ENCODE measurements at places on chromosomes 12 and 14.

- no peak for DNase-seq
Measured at GRCh38 chr14:58055497-58056010, 96.5 kb downstream of the ARMH4 start.

DNA sequence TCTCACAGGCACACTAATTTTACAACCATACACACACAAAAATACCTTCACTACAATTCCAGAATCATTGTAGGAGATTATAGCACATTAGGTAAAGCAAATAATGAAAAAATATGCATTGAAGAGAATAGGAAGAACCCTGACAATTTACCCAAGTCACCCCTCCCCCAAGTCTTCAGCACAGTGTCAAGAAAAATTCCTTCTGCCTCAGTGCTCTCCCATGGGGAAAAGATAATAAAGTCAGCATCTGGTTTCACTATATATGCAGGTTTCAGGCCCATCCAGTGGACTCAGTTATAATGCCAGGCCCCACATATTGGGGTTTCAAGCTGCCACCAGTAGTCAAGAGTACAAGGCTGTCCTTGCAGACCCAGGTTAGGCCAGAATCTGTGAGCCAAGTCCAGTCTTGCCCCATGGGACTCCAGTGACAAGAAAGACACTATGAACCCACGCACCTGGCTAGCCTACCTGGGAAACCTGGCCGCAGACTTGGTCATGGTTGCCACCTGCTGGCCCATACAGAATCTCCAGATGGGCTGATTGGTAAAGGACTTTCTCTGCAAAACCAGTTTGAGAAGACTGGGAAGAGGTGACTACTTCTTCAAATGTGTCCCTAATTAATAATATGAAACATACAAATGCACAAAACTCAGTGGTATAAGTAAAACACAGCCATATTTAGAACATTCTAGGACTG, 398.6 kb upstream of the FLRT2 start:
- DNase-seq: peak; percentile 26

- DNase-seq: no peak
Measured at GRCh38 chr12:43098766-43099550, 453.0 kb downstream of the ADAMTS20 start.

DNA sequence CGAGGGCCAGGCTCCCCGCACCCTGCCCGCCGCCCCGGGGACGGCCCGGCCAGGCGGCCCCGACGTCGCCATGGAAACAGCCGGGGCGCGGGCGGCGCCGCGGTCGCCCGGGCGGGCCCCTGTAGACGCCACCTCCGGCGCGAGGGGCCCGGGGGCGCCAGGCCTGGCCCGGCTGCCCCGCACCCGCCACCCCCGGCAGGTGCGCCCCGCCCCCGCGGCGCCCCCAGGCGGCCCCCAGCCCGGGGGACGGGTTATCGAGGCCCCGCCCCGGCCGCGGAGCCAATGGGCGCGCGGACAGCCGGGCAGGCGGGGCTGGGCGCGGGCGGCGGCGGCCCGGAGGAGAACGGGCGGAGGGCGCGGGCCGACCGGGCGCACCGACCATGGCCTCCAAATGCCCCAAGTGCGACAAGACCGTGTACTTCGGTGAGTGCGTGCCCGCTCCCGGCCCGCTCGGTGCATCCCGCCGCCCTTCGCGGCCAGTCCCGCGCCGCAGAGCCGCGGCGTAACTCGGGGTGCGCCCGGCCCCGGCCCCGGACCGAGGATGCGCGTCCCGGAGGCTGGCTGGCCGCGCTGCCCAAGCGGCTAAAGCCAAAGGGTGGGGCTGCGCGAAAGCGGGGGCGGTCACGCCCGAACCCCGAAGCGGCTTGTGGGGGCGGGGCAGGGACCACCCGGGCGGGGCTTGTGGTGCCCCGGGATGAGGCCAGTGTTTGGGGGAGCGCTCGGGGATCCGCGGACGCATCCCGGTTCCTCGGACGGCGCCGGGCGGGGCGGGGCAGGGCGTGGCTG, at the start of gene CRIP2:
Gene CRIP2, plus strand, starts transcription at position 339 of the 786 bp plus-strand sequence. Its CDS starts 42 bp downstream, at position 381.
- peak; percentile 56 for DNase-seq

GRCh38 chr14:91228112-91229004, 16.1 kb downstream of the GPR68 start:
- DNase-seq: no peak

DNA sequence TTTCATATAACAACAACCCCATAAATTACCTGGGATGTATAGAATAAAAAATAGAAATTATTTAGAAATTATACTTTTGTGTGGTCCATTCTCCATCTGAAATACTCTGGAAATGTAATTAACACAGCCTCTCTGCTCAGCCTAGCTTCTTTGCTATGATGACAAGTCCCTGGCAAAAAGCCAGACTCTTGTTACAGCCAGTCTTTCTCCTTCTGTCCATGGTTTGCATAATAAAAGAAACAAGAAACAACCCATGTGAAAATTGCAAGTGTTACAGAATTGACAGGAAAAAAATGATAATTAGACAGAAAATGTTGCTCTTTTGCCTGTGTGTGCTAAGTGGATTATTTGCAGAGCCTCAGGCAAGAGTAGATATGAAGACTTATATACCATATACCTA, 61.3 kb downstream of the C12orf50 start:
- no peak for DNase-seq

DNA sequence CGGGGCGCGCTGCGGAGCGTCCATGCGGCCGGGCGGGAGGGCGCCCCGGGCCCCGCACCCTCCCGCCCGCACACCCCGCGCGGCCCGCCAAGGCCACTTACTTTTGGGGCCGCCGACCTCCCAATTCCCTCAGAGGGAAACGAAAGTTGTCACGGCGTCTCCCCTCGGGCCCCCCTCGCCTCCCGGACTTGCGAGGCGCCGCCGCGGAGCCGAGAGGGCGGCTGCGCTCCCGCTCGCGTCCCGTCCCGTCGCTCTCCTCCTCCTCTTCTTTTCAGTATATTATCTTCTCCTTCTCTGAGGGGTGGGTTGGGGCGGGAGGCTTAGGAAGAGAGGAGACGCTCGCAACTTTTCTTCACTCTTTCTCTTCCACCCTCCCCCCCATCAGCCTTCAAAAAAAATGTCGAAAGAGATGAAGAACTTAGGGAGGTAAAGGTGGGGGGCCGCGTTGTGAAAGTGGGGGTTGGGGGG, 613 bp downstream of the DUSP16 start:
- no peak for DNase-seq

DNA sequence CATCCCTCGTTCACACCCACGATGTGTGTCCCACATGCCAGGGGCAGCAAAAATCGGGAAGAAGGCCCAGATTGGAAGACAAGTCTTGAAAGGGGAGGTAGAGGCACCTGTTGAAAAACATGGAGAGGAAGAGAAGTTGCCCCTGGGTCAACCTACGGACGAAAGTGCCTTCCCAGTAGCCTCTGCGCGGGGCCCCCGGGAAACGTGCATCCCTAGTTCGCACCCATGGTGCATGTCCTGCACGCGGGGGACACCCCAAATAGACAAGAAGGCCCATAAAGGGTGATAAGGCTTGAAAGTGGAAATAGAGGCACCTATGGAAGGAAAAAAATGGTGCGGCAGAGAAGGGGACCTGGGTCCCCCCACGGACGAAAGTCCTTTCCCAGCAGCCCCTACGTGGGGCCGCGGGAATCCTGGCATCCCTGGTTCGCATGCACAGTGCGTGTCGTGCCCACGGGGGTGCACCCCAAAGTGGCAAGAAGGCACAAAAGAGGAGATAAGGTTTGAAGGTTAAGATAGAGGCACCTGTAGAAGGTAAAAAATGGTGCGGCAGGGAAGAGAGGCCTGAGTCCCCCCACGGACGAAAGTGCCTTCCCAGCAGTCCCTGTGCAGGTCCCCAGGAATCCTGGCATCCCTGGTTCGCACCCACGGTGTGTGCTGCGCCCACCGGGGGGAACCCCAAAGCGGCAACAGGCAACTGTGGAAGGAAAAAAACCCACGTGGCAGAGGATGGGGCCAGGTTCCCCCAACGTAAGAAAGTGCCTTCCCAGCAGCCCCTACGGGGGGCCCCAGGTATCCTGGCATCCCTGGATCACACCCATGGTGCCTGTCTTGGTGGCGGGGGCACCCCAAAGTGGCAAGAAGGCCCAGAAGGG, 278.3 kb downstream of the ALG10 start:
- no peak for DNase-seq

DNA sequence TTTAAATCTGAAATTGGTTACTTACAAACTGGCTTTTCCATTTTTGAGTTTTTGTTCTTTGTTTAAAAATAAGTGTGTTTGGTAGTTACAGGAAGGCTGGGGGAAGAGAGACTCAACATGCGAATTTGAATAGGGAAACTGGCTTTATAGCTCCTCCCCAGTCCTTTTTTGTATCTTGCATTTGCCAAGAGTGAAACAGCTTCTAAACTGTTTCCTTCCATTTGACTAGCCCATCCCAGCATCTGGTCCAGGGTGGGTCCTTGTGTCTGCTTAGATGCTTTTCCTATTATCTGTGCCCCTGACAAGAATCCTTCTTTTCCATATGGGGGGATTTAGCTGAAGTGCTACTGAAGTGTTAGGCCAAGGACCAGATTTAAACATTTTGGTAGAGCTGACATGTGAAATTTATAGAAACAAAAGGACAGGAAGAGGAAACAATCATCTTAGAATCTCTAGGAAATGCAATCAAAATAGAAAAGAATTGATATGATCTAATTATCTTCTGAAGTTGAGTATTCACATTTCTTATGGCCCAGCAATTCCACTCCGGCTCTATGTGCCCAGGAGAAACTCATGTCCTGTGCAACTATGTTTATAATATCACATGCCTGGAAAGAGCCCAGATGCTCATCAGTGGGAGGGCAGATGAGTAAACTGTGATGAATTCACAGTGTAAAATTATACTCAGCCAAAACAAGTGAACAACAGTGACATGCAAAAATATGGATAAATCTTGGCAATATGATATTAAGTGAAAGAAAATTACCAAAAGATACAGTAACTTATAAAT, 7.4 kb downstream of the SMOC1 start:
- no peak for DNase-seq

- no peak for DNase-seq
Measured at GRCh38 chr12:131941987-131942341, 7.8 kb upstream of the EP400 start.

DNA sequence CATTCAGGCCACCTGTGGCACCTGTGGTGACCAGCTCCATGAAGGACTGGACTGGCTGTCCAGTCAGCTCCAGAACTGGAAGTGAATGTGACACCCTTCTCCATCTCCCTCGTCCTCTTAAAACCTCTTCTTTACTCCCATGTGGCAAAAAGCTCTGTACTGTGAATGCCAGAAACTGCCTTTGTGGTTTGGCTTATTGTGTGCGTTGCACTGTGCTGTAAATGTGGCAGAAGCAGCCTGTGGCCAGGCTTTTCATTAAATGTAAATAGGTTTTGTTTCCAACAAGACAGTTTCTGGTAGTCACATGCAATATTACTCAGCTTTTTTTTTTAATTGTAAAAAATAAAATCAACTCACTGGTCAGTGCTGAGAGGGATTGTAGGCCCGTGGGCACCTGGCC, 453.7 kb downstream of the ATP23 start:
- DNase-seq: no peak

GRCh38 chr14:90850487-90850886, 34.3 kb upstream of the TTC7B start:
- DNase-seq: no peak

DNA sequence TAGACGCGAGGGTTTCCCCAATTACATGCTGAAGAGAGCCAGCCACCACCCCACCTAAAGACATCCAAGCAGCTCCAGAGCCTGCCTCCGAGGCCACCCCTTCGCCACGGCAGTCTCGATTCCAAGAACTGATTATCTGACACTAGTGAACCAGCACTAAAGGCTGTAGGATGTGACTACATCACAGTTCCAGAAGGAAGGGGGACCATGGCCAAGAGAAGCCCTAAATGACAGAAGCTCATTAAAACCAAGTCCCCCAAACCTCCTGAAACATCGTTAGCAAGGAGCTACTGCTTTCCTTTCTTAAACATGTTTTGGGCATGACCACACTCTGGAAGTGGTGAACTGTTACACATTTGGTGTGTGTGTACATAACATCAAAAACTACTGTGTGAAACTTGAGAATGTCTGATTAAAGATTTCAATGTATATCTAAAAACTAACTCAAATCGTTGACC, 88.2 kb downstream of the DUSP16 start:
- DNase-seq: no peak

DNA sequence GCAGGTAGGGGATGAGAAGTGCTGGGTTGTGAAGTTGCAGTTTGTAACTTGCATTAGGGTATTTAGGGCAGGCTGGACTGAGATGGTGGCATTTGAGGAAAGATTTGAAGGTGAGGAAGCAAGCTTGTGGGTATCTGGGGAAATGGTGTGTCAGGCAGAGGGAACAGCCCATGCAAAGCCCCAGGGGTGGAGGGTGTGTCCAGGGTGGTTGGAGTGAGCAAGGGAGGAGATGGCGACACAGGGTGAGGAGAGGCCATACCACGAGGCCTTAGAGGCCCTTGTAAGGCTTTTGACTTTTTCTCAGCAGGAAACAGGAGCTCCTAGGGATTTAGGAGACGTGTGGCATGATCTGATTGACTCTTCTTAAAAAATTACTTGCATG, 136.9 kb downstream of the NUAK1 start:
- no peak for DNase-seq

DNA sequence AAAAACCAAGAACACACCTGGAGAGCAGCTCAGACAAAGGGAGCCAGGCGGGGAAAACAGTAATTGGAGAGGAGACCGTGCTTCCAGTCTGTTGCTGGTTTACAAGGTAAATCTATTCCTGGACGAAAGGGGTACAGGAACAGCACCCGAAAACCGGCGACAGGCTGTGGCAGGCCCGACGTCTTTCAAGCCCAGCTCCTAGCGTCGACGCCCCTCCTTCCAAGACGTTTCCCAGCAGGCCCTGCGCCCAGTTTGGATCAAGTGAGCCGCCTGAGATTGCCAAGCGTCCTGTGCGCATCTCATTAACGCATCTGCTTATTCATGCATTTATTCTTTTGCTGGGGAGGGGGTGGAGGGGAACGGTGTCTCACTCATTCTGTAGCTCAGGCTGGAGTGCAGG, 1.4 kb downstream of the C12orf56 start:
- DNase-seq: peak; percentile 95

GRCh38 chr12:103698752-103699560, 111.9 kb downstream of the STAB2 start:
- DNase-seq: no peak

DNA sequence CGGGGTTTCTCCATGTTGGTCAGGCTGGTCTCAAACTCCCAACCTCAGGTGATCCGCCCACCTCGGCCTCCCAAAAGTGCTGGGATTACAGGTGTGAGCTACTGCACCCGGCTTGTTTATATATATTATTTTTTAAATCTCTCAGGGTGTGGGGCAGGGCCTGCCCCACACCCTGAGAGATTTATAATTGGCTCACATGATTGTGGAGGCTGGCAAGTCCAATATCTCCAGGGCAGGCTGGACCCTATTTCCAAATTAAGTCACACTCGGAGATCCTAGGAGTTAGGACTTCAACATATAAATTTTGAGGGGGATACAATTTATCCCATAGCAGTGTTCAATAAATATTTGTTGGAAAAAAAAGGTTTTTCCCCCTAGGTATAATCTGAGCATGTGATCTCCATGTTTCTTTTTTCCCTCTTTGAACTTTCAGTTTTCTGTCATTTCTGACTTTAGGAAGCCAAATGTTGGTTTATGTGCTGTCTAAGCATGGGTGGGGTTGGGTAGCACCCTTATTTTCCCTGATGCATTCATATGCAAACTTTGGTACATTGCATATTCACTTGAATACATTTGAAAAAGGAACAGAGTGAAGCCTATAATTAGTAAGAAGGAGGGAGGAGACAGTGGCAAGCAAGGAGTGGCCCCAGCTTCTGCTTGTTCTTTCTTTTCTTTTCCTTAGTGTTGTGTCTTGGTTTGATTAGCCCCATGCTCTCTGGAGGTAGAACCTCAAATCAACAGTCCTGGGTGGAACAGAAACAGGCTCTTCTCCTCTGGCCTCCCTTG, 8.7 kb upstream of the A2ML1 start:
- DNase-seq: no peak

All from NCI-H187 (cell line).